ENCODE measurements at places on chromosomes 5 and 9. TPM values are rescaled to one million over a fixed set of nuclear protein-coding genes. Genes with fewer than 3 reads are reported as not detected.

GRCh38 chr9:34522971-34523797 is at the start of gene ENHO:
Gene ENHO (minus strand): TSS chr9:34522990. CDS start chr9:34521695, 1,295 bp downstream.
- peak; percentile 91 for DNase-seq

DNA sequence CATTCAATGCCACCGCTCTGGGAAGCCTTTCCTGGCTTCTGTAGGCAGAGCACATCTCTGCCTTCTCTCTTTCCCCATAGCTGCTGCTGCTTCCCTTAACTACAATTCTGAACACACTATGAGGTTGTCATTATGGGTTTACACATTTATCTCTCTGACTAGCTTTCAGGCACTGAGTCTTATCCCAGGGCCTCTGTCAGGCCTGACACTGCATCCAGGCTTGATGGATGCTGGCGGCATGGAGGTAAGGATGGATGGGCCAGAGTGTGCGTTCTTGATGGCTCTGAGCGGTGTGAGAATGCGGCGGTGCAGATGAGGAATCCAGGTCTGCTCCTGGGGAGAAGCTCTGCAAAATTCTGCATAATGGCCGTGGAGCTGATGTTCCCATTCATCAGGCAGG is 6.3 kb downstream of the KCNIP1 start:
- DNase-seq = no peak

DNA sequence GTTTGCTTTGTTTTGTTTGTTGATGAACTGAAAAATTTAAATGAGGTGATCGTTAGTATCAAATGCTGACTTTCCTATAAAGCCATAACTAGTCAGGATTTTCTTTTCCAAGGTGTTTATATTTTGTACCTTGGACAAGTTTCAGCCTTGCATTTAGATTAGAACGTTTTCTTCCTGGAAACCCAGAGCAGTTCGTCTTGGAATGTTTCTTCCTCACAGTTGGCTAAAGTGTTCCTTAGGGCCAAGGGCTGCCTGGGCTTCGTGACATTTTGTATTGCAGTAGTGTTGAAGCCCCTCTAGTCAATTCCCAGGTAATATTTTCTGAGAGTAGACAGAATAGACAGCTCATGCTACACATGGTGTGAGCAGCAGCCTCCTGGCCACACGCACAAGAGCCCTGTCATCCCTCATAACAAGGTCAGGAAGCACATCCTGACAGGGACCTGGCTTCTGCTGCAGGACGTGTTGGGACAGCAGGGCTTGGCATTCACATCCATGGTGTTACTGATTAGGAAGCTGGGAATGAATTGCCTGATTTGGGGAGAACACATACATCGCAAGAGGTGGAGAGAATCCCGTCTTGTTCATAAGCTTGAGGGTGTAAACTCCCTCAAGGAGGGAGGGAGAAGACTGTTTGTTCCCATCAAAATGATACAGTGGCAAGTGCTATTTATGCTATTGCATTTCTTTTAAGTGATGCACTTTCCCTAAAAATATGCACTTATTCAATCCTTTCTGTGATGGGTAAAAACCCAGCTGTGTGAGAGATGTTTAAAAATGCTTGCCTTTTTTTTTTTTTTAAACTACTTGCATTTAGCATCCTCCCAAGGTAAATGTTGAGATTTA is 31.7 kb downstream of the FUBP3 start:
- no peak for DNase-seq

DNA sequence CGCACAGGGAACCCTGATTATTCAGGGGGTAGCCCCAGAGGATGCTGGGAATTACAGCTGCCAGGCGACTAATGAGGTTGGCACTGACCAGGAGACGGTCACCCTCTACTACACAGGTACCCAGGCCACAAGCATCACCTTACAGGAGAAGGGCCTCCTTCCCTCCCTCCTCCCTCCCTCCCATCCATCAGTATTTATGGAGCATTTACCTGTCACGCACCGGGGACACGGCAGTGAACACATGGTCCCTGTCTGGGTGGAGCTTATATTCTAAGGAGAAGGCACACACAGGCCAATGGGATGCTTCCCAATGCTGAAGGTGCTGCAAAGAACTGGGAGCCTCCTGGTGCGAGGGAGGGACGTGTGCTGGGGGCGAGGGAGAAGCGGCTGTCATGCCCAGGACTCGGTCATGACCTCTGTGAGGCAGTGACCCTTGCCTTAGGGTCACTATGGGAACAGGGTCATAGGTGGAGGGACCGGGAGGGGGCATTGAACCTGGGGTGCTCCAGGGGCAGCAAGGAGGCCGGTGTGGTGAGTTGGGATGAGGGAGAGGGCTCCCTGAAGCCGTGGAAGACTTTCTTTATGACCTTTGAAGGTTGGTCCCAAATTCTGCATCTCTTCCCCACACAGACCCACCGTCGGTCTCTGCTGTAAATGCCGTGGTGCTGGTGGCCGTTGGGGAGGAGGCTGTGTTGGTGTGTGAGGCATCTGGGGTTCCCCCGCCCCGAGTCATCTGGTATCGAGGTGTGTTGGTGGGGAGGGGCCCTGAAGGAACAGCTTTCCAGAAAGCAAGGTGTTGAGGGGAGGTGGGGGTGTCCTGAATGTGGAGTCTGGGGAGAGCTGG is 41.5 kb downstream of the HMCN2 start:
- DNase-seq = no peak

ISCA1 gene
- 30.6 TPM for total RNA-seq

DNA sequence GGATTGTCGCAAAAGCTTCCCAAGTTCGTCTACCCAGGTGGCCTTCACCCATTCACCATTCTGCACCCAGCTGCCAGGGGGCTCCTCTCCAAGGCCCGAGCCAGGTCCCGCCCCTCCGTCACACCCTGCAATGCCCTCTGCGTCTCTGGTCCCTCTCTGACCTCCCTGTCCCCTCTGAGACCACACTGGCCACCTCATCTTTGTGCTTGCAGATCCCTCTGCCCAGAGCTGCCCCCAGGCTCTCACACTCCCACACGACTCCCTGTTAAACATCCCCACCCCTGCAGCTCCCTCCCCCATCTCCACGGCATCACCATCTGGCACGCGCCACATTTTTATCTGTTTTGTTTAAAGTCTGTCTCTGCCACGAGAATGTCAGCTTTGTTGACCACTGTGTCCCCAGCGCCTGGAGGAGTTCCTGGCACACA is 243.6 kb downstream of the PBX3 start:
- DNase-seq = no peak

DNA sequence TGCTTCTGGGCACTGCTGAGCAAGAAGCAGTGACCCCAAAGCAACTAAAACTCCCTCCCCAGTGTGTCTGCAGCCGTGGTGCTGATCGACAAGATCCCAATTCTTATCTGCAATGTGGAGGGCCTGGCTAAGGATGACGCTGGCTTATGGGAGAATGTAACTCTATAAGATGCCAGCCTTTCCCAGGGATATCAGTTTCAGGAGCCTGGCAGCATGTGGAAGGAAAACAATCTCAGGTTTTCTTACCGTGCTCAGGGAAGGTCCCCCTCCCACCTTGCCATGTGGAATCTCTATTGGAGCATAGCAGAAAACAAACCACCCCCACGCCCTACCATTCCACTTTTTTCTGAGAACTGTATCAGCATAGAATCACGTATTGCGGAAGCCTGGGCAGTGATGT is 87.7 kb upstream of the PTPN3 start:
- DNase-seq = no peak

GRCh38 chr5:110510146-110510545 is 216.3 kb downstream of the TMEM232 start:
- DNase-seq = no peak

GRCh38 chr5:124494540-124495116 is 251.8 kb downstream of the ZNF608 start:
- no peak for DNase-seq

DNA sequence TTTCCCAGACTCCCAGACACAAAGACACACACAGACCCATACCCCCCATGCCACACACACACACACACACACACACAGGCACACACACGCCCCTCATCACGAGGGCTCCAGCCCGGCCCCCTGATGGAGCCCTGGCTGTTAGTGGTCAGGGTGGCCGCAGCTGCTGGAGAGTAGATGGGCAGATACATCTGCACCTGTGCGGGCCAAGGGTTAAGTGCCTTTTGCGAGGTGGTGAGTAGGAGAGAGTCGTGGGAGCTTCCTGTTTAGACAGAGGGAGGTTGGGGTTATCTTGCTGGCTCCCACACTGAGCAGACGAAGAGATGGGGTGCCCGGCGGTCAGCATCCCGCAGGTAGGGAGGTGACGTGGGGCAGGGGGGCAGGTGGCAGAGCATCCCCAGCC is 8.2 kb downstream of the PRRX2 start:
- no peak for DNase-seq

DNA sequence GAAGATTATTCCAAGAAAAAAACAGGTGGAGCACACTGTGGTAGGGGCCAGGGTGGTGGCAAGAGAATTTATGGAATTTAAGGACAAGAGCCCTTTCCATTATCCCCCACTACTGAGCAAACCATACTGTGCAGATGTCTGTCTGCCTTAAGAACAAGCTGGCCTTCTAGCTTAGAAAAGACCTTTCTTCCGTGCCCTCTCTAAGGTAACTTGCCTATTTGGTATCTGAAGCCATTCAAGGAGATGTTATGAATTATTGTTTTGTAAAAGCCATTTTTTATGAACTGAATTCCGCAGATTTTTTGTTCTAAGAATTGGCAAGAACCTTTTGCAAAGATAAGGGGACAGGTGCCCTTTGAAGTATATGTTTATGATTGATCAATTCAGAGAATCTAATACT is 20.9 kb downstream of the GRAMD2B start:
- DNase-seq = no peak

DNA sequence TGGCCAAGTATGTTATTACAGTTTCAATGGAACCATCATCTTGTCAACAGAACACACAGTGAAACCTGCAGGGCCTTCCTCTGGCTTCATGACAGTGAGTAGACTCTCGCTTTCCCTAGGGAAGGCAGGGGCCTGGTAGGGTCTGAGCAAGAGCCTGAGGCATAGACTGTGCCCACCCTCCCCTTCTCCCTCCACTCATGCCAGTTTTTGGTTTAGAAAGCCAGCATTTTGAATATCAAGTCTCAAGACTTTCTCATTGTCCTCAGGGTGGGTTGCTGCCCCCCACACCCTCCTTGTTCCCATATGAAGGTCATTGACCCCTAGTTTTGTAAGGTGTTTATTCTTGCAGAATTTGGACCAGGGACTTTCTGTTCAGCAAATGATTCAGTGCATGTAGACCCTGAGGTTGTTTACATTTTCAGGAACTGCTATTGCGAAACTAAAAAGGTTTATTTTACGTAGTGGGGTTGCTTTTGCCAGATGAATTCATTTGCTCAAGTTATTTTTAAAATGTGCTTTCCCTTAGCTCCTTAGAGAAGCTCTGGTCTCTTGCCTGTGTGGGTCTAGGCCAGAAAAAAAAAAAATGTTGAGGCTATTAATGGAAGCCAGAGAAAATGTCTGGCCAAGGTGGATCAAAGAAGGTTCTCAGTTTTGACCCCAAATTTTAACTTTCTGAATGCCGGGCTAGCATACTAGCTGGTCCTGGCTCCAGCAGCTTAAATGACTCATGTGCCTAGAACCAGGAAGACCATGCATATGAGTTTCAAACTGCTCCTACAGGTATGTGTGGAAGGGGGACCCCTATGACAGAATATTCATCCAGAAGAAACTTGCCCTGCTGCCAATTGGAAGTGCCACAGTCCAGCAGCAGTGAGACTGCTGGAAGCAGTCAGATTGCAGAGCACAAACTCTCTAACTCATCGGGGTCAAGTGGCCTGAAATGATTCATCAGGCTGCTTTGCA is 10.1 kb upstream of the MOB3B start:
- no peak for DNase-seq

- no peak for DNase-seq
Measured at GRCh38 chr9:79988126-79988525, 416.4 kb downstream of the TLE4 start.

DNA sequence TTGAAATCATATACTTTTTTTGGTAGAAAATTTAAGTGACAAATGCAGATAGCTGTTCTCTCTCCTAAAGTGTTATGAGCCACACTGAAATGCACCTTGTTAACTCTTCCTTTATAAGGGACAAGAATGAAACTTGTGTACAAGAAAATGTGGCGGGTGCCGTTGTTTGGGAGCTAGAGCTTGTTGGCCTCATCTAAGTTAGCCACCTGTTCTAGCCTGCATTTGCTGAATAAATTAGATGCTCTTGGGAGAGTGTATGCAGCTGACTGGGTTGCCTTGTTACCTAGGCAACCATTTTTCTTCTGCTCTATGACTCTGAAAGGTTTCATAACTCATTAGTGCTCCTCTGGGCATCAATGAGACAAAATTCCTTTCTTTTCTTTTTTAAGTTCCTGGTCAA is 174.3 kb downstream of the TAF11L14 start:
- DNase-seq = no peak

ATOX1 gene
- total RNA-seq = 88.6 TPM

PRRX2 gene
- 6.5 TPM for total RNA-seq

GRCh38 chr5:41148448-41148847 is 64.9 kb downstream of the C6 start:
- DNase-seq = no peak

RASGRF2 gene
- 11.7 TPM for total RNA-seq

PFN3 gene
- not detected for total RNA-seq

GRCh38 chr5:94240596-94240992 is 377.8 kb downstream of the KIAA0825 start:
- no peak for DNase-seq

NMUR2 gene
- not detected for total RNA-seq

GRCh38 chr5:1465117-1465516 is 19.9 kb upstream of the SLC6A3 start:
- DNase-seq = no peak

DNA sequence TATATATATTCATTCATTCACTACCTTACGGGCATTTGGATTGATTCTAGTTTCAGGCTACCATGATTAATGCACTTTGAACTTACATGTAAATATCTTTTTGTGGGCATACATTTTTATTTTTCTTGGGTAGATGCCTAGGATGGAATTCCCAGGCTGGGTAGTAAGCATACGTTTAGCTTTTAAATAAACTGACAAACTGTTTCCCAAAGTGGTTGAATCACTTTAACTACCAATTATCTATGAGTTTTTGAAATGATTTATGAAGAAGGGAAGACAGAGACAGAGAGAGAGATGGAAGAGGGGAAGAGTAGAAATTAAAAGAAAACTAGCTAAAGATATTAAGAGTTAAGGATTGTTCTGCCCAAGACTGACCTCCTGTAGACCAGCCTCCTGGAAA is 612.6 kb downstream of the PSAT1 start:
- no peak for DNase-seq

GRCh38 chr9:8158574-8158973 is 359.0 kb upstream of the DMAC1 start:
- DNase-seq = no peak

DNA sequence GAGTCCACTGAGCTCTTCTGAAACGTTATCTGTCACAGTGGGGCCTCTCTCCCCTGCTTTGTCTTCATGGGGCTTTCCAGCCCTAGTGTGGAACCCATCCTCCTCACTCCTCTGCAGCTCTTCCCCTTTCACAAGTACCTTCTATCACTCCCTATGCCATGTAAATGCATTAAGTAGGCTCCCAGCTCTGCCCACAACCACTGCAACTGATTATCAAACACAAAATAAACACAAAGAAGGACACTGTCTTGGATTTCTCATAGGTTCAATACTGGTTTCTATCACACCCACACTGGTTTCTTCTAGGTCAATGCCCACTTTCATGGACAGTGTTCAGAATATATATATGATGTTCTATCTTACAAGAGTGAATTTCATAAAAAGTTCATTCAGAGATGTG is 139.4 kb downstream of the GNAQ start:
- no peak for DNase-seq

GRCh38 chr5:17415321-17415758 is 82.7 kb upstream of the TAF11L2 start:
- DNase-seq = no peak

- no peak for DNase-seq
Measured at GRCh38 chr5:117235786-117236185, 661.2 kb upstream of the SEMA6A start.

- DNase-seq = no peak
Measured at GRCh38 chr9:36204906-36205547, 14.3 kb downstream of the CLTA start.

- DNase-seq = no peak
Measured at GRCh38 chr5:18732556-18733479, 1098.6 kb downstream of the TAF11L14 start.

All from ureter (tissue), 1 donor.